ENCODE measurements at places on chromosomes 7 and 10.

- no peak for DNase-seq
Observed at GRCh38 chr10:75736889-75737579, 305.6 kb downstream of the LRMDA start.

- DNase-seq: no peak
Observed at GRCh38 chr7:77537136-77537777, at the start of gene PTPN12. Gene PTPN12 (plus strand): TSS chr7:77537295. CDS start chr7:77537547, 252 bp downstream.

DNA sequence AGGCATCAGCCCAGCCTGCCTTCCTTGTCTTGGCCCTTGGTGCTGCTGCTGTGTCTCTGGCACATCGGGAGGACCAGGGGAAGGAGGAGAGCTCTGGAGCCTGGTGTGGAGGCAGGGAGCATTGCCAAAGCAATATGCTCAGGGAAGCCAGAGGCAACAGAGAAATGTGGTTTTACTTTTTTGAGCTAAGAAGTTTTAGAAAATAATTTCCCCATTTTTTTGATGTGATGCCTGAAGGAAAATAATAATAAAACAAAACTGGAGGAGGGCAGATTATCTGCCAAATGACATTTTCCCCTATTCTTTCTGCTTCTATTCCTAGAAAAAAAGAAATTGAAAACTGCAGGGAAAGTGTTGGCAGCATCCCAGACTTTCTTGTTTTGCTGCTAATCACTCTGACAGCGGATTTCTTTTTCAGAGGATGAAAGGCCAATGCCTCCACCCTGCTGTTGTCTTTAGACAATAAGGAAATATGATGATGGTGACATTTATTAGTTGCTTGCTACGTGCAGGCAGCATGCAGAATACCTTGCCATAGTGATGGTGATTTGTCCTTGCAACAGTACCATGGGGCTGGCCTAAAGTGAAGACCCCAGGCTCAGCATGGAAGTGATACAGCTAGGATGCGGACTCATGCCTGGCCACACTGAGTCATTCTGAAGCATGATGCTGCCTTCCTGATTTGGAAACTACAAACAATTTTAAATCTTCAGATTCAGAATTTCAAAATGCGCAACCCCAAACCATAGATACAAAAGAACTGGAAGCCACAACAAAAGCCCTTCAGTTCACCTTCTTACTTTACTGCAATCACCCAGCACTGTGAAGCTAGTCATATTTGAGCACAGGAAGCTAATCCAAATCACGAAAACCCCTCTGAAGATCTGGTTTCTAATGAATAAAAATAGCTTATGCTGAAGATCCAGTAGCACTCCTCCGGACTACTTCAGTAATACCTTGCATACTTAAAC, 260.2 kb upstream of the TMEM72 start:
- DNase-seq: no peak

GRCh38 chr10:32207544-32207943, 139.4 kb downstream of the EPC1 start:
- peak; percentile 33 for DNase-seq

GRCh38 chr10:541750-542371, 147.6 kb downstream of the DIP2C start:
- DNase-seq: no peak

GRCh38 chr10:19977097-19977521, 160.9 kb downstream of the PLXDC2 start:
- no peak for DNase-seq

DNA sequence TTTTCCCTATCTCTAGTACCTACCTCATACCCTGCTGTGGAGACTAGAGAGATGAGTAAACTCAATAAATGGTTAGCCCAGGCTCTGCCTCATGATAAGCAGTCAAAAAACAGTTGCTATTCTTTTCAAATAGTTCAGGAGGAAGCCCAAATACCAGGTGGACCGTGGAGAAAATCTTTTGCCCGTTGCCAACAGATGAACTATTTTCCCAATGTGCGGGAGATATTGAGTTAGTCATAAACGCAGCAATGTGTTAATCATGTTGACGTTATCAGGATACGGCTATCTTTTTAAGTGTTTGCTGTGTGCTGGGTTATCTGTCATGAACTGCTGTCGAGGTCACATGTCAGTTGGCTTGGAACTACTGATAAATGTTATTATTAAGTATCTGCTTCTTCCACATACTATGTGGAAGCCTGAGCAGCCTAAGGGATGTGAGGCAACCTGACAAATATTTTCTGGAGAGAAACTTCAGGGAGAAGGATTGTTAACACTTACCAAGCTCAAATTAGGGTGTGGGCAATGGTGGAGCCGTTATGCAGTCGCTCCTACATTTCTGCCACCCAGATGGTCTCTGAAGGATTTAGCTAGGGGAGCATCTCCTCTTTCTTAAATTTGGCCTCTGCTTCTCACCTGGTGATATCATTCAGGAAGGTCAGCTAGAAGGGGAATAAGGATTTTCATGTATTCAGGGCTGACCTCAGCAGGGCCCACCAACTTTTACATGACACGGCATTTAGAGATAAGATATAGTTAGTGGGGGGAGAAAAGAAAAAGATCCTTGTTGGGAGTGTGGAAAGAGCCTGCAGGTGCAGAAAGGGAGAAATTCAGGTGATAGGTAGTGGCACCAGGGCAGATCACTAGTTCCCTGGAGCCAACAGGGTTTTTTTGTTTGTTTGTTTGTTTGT, 33.5 kb upstream of the SLC26A3 start:
- DNase-seq: no peak

- no peak for DNase-seq
Observed at GRCh38 chr7:86958380-86958779, 101.1 kb downstream of the ELAPOR2 start.

DNA sequence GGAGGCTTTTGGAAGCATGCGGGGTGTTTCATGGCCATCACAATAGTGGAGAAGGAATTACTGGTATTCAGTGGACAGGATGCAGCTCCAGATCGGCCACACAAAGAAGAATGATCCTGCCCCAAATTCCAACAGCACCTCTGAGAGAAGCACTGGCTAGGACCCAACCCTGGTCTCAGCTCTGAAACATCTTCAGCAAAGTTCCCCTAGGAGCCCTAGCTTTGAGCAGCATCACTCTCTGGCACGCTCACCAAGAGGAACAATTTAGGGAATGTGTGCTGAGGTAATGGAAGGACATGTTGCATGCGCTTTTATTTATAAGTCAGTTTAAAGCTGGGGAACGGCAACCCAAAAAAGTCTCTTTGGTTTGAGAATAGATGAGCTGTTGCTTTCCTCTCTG, 5.5 kb upstream of the OPN1SW start:
- DNase-seq: no peak

GRCh38 chr10:33871061-33871956, 536.8 kb upstream of the NRP1 start:
- DNase-seq: no peak

DNA sequence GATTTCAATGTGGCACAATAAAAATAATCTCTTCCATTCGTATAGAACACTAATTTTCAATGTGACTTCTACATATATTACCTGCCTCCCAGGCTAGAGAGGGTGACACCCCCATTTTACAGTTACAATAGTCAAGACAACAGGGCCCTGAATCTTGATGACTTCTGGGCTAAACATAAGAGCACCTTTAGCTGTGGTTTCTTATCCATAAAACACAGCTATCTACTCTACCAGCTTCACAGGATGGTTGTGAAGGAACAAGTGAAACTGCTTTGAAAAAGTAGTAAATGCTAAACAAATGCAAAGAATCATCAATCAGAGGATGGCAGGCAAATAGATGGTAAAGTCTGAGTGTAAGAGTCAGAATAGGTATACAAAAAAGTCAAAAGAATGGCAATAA, 3.6 kb upstream of the TLL2 start:
- no peak for DNase-seq

GRCh38 chr10:14573666-14574261, 200.9 kb downstream of the FAM107B start:
- no peak for DNase-seq

DNA sequence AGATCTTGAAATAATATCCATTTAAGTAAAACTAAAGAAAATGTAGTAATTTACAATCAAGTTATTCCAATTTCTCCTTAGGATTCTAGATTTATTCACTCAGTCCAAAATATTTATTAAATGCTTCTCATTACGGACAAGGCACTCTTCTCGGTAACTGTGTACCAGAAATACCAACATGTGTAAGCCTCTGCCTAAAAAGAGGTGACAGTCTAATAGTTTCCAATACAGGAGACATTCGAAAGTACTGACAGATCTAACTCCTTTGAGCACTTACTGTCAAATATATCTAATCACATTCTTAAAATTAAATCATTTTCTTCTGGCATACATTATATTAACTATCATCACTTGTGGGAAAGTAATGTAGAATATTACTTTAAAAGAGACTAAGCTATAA, 26.9 kb downstream of the TMEM168 start:
- no peak for DNase-seq

DNA sequence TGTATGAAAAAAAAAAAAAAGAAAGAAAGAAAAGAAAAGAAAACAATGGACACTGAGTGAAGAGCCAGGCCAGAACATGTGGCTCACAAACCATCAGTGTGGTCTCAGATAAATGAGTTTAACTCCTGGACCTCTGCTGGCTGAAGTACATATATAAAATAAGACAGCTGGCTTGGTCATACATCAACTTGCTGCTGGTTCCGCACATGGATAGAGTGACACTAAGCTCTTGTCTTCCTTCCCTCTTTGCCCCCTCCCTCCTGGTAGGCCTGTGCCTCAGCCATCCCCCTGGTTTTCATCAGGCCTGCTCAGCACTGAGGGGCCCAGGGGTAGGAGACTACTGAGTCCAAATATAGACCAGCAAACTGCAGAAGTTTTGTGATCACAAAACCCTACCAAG, 58.1 kb upstream of the DGKI start:
- no peak for DNase-seq

DNA sequence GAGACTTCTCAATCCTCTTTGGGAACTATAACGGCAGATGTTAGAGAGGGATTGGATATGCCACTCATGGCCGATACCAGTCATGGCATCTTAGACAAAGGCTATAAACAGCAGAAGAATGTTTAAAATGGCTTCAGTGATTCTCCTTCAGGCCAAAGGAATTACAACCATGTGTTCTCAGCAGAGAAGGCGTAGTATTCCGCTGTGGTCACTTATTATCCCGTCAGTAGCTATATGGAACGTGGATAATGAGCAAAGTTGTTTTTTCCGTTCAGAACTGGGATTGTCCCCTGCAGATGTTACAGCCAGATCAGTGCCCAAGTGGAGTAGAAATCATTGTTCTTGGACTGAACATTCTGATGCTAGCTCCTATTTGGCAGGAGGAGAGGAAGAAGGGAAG, 43.1 kb downstream of the TEX36 start:
- DNase-seq: no peak

GRCh38 chr10:51928162-51928561, 228.8 kb upstream of the CSTF2T start:
- DNase-seq: no peak

DNA sequence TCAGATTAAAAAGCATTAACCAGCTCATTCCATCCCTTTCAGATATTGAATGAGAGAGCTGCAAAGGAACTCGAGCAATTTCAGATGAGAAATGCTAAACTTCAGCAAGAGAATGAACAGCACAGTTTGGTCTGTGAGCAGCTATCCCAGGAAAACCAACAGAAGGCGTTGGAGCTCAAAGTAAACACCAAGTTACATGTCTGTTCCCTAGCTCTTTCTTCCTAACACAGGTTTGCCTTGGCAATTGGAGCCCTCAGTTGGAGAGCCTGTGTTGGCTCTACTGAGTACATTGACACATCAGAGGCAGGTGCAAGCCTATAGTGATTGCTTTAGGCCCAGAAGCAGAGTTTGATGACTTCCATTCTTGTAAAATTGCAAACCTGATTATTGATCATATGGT, 14.7 kb downstream of the CFAP58 start:
- DNase-seq: no peak

DNA sequence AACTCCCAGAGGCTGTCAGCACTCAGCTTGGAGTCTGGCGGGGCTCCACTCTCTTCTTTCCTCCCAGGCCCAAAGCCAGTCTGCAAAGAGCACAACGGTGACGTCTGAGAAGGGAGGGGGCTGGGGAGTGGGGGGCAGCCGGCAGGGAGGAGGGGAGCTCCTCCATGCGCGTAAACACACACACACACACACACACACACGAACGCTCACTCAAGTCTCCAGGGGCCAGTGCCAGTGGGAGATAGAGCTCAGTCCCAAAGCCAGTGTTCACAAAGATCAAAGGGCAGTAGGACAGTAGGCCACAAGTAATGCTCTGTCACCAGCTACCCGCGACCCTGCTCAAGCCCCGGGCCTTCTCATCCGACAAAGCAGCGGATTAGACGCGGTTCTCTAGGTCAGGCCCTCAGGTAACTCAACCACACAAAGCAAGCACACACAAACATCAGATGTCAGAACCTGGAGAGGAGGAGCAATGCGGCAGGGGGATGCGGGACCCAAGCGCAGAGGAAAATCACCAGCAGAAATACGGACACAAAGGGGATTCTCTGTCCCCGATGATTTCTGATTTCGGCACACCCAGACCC, 19.9 kb downstream of the TCAF1 start:
- peak; percentile 36 for DNase-seq

- DNase-seq: no peak
Observed at GRCh38 chr7:90212149-90212495, 582 bp downstream of the STEAP2 start.

DNA sequence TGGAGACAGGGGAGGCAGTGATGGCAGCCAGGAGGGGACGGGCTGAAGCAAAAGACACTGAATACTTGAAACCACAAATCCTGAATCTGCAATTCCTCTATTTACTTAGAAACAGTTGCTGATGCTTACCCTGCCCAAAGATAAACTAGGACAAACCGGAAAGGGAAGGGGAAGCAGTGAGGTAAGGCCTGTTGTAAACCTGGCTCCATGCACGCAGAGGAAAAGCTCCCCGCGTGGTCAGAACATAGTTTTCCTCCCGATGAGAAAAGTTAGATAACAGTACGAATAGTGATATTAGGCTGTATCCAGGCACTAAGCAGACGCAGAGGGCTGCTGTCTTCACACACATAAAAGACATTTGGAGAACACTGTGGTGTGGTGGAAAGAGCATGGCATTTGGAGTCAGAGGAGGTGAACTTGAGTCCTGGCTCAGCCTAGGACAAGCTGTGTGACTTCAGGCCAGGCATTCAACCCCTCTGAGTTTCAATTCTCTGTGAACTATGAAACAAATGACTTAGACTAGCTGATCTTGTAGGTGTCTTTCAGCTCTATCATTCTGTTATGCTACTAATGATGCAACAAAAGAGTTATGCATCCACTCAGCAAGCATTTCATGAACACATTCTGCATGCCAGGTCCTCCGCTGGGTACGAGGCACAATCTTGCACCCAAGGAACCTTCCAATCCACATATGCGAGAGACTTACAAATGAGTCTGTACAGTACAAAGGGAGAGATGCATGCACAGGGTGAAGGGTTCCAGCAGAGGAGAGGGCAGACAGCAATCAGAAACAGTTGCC, 80.9 kb downstream of the SORBS1 start:
- no peak for DNase-seq

Data from CD8-positive, alpha-beta memory T cell (primary cell).